GM18507 (cell line): ENCODE measurements at places on chromosomes 1 and 21.

GRCh38 chr1:200354243-200354642, 55.6 kb downstream of the ZNF281 start:
- DNase-seq, result no peak

DNA sequence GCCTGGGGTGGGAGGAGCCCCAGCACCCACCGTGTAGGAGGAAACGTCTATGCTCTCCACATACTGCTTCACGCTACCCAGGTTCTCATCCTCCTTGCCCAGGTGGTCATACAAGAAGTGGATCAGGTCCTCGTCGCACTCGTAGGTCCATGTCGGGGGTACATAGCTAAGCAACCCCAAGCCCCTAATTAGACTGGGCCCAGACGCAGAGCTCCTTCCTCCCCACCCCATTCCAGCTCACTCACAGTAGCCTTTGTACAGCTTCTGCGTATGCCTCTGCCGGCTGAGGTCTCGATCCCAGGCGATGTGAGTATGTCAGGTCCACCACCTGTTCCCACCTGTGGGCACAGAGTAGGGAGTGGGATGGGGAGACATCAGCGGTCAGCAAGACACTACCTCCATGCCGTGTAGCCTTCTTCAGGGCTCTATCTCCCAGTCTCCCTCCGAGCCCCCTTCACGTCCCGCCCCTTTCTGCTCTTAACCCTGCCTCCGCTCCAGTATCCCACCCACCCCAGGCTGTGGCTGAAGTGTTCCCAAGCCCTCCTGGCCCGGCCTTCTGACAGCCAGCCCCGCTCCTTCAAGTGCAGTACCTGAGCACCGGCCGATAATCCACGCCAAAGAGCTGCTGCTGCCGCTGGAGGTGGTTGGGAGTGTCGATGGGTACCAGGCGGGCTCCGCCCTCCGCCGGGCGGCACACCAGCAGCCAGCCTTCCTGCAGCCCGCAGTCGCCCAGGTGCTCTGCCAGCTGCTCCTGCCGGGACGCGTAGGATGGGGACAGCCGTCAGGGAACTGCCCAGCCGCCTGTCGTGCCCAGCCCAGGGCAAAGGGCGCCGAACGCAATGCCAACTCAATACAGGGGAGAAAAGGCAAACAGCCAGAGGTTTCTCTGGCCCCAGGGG, 919 bp downstream of the HECTD3 start:
- no peak for DNase-seq

- DNase-seq, result no peak
Observed at GRCh38 chr1:42927274-42927841, 31.3 kb downstream of the SLC2A1 start.

GRCh38 chr1:227779685-227780084, 35.8 kb upstream of the PRSS38 start:
- DNase-seq, result no peak

- DNase-seq, result no peak
Observed at GRCh38 chr1:77398152-77398551, 116.3 kb downstream of the AK5 start.

- no peak for DNase-seq
Observed at GRCh38 chr1:109338608-109339007, 31.8 kb upstream of the MYBPHL start.

DNA sequence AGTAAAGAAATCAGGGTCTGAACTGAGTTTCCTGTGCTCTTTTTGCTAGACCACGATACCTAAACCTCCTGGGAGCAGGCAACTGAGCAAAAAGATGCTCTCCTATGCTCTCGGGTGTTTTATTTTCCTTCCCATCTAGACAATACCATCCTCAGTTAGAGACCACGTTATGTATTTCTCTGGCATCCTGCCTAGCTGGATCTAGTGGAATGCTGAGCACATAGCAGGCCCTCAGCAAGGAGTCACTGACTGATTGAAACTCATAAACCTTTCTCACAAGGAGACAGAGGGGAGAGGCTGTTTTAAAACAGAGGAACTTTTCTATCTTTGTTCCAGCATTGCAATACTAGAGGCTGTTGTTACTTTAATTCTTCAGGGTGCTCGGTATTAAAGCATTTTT, 168.0 kb downstream of the CYYR1 start:
- no peak for DNase-seq

GRCh38 chr1:244092293-244092963, 41.3 kb downstream of the ZBTB18 start:
- DNase-seq, result no peak

- no peak for DNase-seq
Observed at GRCh38 chr1:240998441-240999015, 358.5 kb downstream of the RGS7 start.

- no peak for DNase-seq
Observed at GRCh38 chr1:229640455-229640854, 14.4 kb downstream of the URB2 start.

GRCh38 chr1:204692841-204693356, 7.4 kb upstream of the LRRN2 start:
- DNase-seq, result no peak

DNA sequence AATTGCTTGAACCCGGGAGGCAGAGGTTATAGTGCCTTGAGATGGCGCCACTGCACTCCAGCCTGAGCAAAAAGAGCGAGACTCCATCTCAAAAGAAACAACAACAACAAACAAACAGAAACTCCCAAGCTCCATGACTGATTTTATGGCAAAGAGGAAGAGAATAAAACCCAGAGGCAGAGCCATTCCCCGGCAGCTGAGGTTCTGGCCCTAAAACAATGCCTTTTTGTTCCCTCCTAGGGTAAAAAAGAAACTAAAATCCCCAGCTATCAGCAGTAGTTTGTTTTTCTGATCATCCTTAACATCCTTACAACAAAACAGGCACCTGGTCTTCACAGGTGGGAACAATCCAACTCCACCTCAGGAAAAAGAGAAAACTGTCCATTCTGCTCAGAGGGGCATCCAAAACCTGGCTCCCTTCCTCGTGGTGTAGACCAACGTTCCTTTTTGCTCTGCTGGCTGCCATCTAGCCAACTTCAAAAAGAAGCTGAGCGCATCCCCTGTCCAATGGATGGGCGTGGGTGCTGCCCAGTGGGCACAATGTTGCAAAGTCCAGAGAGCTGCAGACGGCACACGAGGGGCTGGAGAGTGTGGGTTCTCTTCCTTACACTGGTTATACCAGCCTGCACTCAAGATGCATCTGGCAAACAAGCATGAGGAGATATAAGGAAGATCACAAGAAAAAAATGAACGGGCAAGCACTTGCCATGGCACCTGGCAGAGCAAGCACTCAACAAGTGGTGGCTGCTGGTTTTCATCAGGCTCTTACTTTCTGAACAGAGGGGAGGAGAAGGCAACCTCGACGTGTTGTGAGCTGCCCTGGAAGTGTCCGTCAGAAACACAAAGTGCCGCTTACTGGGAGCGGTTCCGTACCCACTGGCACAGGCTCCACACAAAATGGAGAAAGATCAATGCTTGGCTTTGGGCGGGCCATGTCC, 54.7 kb downstream of the SLC66A1 start:
- DNase-seq, result no peak
